Skeletal muscle cell (primary cell): ENCODE measurements at places on chromosomes 6 and 20.

DNA sequence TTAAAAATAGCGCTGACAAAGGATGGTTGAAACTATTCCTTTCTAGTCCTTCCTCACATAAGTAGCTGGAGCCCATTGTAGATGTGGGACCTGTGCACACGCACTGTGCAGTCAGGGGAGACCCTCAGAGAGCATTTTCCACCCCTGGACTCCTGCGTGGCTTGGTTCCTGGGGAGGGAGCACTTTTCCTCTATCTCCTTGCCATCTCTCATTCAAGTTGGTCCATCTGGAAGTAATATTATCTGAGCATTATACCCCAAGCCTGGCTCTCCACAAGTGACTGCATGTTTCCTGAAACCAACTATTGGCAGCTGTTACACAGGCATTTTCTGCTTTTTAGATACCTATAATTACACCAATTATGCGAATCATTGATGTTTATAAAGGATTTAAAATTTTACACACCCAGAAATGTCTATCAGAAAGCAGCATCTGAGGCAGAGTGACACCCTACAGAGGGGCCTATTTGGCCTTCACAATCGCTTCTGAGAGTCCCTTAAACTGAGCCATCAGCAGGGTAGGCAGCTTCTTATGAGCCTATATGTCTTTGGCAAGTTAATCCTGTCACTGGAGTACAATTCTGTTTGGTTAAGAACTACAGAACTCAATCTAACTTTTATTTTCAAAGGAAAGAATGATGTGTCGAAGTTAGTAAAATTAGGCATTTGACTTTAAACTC lies 18.7 kb downstream of the SOX4 start:
- DNase-seq = no peak

DNA sequence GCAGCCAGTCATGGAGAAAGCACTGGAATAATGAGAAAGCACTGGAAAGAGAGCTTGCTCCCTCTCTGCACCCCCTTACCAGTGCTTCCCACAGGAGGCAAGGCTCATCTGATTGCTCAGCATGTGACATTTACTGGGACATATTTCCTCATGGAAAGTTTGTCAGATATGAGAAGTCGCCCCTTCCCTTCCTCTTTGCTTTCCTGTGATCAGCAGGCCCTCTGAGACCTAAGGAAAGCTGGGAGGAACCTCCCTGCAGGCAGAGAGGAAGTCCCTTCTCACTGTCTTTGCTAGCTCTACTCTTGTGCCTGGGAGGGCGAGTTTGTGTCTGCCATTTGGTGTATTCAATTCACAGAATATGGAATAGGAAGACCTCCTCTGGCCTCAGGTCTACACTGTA lies 283.8 kb downstream of the ALDH8A1 start:
- DNase-seq = no peak

- no peak for DNase-seq
Measured at GRCh38 chr20:35196313-35196712, 24.4 kb downstream of the PROCR start.

GRCh38 chr6:32195902-32196681 lies 3.6 kb upstream of the GPSM3 start:
- DNase-seq = peak; percentile 79

- DNase-seq = no peak
Measured at GRCh38 chr20:22619806-22620205, 35.4 kb upstream of the FOXA2 start.

GRCh38 chr20:52921340-52921739 lies 50.8 kb upstream of the TSHZ2 start:
- DNase-seq = no peak

GRCh38 chr20:32207626-32208498 lies at the start of the genes PLAGL2 and POFUT1:
Gene PLAGL2 (minus strand): TSS chr20:32207743. CDS start chr20:32202178, 5,565 bp downstream.
Gene POFUT1 (plus strand): TSS chr20:32207880. CDS start chr20:32207942, 62 bp downstream.
- peak; percentile 61 for DNase-seq

- DNase-seq = no peak
Measured at GRCh38 chr20:2698912-2699311, 6.3 kb downstream of the EBF4 start.

DNA sequence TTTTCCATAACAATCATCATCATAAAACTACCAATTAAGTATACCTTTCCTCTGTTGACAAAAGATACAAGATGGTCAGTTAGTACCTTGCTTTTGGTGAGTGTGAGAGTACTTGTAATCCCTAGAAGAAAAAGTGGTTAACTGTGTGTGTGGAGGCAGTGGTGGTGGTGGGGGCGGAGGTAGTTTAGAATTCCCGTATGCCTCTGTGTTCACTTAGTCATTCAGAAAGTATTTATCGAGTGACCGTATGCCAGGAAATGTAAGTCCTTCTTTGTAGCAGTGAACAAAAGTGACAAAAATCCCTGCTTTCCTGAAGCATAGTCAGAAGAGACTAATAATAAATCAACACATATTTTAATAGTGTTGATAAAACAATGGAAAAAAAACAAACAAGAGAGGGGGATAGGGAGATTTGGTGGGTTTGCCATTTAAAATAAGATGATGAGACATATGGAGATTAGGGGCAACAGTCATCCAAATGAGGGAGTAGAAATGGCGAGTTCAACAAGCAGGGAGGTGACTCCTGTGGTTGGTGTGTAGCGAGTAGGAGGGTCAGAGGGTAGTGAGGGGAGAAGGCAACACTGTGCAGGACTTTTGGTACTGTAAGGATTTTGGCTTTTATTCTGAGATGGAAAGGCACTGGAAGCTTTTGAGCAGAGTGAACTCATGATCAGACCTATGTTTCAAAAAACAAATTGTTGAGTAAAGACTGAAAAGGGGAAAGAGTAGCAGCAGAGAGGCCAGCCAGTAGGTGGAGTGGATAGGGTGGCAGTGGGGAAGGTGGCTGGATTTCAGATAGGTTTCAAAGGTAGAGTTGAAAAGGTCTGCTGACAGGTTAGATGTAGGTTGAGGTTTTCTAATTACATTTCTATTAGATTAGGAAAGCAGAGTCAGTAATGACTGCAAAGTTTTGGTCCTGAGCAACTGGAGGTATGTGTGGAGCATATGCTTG lies 40.3 kb upstream of the SIM1 start:
- peak; percentile 72 for DNase-seq

GRCh38 chr6:134165561-134166201 lies 113.3 kb upstream of the SLC2A12 start:
- DNase-seq = no peak

DNA sequence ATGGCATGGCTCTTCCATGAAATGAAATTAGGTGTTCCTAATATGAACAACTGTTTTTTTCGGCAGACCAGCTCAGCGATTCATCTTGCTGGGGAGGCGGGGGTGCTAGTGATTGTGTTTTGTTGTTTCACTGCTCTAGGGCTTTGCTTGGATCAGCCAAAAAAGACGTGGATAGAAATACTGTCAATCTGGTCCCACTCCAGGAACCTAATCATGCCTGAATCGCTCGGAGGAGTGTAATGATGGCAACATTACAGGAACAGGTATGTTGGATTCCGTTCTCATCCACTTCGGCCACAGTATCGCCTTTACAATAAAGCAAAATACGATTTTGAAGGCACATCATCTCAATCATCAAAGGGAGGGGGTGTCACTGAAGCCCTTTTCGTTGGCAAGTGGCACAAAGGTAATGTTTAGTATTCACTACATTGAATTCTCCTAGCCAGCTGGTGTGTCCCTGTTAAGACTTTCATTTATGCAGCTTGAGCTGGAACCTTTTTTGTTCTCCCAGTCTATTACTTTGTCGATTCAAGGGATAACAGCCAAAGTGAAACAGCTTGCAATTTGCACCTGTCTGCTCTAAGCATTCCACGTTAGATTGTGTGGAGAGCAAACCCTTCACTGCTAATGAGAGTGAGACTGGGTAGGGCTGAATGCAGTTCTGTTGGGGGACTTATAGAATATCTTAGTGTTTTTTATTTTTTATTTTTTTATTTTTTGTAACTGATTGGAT lies 477.7 kb downstream of the TFAP2A start:
- DNase-seq = no peak

DNA sequence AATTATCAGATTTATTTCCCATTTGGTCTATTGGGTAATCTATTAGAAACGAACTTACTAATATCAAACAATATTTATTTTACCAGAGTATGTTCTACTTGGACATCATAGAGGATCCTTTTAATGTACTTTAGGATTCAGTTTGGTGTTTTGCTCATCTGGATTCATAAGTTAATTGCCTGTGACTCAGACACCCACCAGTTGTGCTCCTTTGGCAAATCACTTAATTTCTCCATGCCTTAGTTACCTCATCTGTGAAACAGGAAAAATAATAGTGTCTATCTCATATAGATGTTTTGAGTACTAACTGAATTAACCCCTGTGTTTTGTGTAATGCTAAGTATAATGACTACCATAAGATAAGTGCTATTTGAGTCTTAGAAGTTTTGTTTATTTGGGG lies 292.1 kb downstream of the LAMA2 start:
- DNase-seq = no peak

GRCh38 chr6:90729057-90729456 lies 142.2 kb upstream of the MAP3K7 start:
- no peak for DNase-seq

DNA sequence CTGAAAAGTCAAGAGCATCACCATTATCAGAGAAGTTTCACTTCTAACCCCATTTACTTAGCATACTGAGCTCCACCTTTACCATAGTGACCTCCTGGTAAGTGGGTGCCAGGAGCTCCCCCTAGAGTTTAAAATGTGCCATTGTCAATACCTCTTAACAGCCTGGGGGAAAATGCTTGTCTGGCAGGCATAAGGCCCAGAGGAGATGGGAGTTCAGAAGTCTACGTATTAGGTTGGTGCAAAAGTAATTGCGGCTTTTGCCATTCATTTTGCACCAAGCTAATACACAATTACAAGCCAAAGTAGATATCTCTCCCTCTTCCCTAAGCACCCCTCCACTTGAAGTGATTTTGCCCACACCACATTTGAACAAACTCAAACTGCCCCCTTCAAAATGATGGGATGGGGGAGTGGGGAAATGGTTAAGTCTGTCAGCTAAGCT lies 919.0 kb downstream of the KIF16B start:
- no peak for DNase-seq

- no peak for DNase-seq
Measured at GRCh38 chr6:16676376-16676775, 84.9 kb downstream of the ATXN1 start.

DNA sequence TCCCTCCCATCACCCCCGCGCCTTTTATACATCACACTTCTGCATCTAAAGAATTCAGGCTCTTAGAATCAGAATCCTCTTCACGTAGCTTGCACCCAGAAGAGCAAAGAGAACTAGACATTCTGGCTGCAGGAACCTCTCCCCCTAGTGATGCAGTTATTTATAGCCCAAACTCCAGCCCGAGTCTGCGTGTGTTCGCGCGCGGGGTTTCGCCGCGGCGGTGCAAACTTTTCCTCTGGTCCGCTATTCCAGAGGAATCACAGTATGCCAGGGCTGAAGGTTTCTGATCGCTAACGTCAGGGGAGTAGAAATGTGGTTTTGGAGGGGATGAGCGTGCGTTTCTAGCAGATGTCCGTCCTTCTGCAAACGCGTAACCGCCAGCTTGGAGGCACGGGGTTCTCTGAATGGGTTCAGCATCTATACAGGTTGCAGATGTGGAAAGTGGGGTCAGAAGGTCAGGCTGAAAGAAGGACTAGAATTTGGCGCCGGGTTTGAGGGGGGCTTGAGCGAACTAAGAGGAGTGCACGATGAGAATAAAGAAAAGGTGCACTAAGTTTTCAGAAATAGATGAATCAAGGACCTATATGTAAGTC lies 1.8 kb downstream of the EPHA7 start:
- no peak for DNase-seq

DNA sequence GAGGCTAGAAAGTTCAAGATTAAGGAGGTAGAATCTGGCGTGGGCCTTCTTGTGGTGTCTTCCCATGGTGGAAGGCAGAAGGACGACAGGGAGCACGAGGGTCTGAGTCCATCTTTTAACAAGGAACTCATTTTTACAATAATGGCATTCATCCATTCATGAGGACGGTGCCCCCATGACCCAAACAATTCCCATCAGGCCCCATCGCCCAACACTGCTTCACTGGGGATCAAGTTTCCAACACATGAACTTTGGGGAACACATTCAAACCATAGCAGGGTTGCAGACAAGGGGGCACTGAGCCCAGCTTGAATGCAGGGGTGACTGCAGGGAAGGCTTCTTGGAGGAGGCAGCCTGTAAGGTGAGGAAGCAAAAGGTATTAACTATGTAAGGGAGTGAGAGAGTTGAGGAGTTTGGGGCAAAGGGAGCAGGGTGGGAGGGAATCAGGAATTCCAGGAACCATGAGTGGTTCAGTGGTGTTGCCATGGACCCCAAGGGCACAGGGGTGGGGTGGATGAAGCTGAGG lies 5.5 kb downstream of the RAB44 start:
- DNase-seq = no peak

DNA sequence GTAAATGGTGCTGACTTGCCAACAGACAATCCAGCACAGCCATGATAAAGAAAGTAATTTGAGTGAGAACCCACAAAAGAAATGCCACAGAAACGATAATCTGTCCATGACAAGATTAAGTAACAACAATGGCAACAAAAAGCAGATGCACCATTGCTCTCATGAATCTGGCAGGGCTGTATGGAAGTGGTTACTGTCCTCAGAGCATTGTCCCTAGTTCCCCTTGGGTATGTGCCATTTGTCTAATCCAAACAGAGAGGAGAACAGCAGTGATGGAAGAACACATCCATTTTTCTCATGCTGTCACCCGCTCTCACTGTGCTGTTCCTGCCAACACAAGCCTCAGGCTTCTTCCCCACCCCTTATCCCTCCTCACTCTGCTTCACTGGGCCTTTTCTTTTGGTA lies 65.8 kb downstream of the REV3L start:
- peak; percentile 11 for DNase-seq

- DNase-seq = no peak
Measured at GRCh38 chr6:25156123-25156522, 123.1 kb upstream of the CARMIL1 start.

DNA sequence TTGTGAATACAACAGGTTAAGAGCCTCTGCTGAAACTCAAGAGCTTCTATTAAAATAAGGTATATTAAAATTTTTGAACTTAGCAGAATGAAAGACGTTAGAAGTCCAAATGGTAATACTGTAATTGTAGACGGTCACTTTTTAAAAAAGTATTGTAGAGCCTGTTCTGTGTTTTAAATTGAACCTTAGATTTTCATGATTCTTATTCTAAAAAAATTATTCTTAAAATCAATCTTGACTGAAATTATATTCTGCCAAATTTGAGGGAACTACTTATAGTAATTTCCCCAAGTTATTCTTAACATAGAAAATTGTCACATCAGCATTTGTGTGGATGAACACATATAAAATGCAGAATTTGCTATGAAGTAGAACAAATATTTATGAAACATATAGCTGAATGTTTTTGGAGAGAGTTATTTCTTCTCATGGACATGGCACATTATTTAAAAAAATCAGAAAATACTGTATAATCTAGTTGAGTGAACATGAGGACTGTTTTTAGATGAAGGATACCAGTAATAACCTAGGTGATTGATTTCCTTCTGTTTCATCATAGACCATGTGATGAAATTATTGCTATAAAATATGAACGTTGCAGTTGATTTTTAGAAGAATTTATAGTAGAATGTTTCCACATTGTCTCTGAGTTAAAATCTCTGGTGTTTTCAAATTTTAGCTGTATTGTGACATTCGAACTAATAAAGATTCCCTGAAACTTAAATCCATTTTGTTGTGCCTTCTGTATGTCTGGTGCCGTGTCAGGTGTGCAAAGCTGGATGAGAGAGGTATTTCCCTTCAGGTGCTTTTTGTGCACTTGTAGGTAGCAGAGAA lies 2.8 kb downstream of the TBPL1 start:
- DNase-seq = no peak
